Suppressor macrophage treated with lipopolysaccharide for 1 hour (primary cell): ENCODE measurements at places on chromosomes 3 and 15.

DNA sequence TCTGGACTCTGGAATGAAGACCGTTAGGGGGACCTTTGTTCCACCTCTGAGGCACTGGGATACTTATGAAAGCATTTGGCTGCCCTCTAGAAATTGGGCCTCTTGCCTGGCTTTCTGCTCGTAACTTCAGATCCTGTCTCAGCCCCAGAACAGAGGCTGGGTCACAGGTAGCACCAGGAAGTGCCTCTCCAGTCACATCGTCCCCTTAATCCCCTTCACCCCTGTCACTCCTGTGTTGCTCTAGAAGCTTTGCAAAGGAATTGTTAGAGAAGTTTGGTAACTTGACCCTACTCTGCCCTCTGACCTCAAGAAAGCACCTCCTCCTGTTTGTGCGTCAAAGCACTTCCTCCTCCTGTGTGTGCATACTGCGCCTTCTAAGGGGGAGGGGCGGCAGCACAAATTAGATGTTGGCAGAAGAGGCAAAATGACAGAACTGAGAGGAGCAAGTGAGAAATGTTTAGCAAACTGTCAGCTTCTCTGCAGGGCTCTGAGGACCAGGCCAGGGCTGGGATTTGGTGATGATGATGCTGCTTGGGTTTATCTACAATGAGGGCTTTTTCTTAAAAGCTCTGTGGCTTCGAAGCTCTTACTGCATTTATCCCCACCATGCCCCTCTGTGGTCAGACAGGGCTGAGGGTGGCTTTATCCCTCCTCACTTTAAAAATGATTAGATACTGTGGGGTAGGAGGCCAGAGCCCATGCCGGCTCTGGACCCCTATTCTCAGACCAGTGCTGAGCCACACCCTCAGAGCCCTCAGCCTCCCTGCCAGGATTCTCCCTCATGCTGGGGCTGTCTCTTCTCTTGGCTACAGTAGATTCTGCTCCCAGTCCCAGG lies 76.2 kb downstream of the LARS2 start:
- DNase-seq: peak; percentile 59

- peak; percentile 54 for DNase-seq
Observed at GRCh38 chr3:131630097-131630496, 127.3 kb upstream of the MRPL3 start.

DNA sequence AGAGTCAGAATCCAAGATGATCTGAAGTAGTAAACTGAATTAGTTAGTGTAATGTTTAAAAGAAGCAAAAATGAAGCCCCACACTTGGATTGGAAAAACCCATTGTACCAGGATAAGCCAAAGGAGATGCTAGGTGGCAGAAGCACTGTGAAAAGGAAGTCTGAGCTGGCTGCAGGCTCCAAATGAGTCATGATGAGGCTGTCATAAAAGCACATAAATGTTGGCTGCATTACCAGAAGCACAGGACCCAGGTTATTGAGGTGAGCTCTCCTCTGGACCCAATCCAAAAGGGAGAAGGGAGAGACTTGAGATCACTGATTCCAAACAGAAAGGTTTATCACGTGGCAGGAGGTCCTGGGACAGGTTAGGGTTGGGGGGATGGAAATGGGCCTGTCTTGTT lies 3.2 kb upstream of the ACAN start:
- no peak for DNase-seq

DNA sequence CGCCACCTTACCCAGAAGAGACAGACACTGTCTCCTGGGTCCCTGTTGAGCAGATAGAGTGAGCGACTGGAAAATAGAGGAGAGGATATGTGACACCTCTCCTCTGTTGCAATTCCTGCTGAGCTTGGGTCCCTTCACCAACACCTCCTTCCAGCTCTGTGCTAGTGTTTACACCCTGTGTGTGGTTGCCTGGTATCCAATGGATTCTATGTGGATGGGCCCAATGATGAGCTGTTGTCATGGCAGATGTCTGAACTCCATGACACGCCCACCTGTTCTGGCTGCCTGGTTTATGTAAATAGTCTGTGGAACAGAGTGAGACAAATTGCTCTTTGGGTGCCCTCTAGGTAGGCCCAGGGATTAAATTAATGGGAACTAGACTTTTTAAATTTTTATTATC lies 23.7 kb downstream of the RBM5 start:
- DNase-seq: no peak

- DNase-seq: no peak
Observed at GRCh38 chr15:84098604-84099003, 137.0 kb upstream of the GOLGA6L4 start.

GRCh38 chr3:195258449-195259153 lies 12.4 kb downstream of the XXYLT1 start:
- no peak for DNase-seq

- peak; percentile 49 for DNase-seq
Observed at GRCh38 chr3:31043184-31043819, 148.8 kb upstream of the GADL1 start.

DNA sequence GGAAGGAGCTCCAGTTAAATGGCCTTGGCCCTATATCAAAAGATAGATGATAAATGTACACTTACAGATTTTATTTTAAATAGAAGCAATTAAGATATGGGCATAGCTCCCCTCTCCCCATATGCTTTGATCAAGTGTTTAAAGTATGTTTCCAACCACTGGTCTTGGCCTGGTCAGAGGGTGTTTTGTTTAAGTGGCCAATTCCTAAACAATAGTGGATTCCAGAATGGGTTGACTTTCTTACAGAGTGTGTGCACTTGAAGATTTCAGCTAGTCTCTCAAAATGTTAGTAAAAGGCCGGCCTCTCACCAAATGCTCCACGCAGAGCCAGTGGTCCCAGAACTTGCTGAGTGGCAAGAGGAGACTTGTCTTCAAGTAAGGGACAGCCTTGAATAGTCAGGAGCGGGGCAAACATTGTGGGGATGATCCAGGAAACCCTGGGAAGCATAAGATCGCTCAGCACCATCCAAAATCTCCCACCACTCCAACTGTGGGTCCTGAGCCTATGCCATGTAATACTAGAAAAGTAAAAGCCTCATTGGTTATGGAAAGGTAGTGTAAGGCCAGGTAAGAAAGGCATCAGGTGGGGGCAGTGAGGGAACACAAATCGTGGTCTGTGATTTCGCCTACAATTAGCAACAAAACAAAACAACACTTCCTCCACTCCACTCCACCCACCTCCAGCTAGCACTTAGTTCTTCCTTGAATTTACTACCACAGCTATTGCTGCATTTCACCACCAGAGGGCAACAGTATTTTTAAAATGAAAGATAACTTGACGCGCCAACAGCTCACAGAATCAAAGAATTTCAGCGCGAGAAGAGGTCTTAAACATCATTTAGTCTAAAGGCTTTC lies 4.8 kb downstream of the RARRES1 start:
- peak; percentile 89 for DNase-seq

DNA sequence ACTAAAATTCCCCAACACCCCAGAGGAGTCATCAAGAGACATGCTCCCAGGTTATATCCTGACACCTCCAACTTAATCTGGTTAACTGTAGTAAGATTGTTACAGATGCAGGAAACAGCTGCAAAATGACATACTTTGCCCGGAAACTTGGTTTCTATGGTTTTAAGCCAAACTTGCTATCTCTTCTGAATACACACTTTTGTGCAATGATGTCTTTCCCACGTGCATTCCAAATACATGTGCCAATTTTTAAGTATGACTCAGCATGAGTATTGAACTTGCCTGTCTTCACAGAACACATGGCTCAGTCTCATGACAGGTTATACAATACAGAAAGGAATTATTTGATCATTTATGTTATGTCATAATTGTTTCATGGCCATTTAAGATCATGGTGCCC lies 207.0 kb upstream of the DCBLD2 start:
- DNase-seq: peak; percentile 10

- DNase-seq: no peak
Observed at GRCh38 chr3:100516232-100516631, 23.8 kb downstream of the TMEM45A start.

- DNase-seq: no peak
Observed at GRCh38 chr15:38197553-38197952, 55.1 kb upstream of the SPRED1 start.
